ENCODE measurements at places on chromosomes 7 and 10. TPM values are rescaled to one million over a fixed set of nuclear protein-coding genes. Genes with fewer than 3 reads are reported as not detected.

CNNM1 gene
- 0.05 TPM for total RNA-seq

TDRD1 gene
- 0.09 TPM for total RNA-seq

DNA sequence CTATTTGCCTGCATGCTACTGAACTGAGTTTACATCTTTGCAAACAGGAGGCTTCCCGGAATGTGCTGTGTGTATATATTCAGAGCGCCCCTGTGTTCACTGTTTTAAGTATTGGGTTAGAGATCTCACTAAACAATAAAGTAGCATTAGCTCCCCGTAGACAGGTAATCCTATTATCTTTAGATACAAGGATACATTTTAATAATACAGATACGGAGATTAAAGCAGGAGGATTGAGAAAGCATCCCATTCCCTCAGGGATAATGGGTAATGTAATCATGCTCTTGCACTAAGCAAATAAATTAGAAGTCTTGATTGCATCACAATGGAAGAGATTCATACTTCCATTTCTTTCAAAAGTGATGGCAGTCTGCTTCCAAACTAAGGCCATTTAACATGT, 809.0 kb downstream of the NRG3 start:
- no peak for DNase-seq

CFAP58 gene
- total RNA-seq: 0.08 TPM

PDIA4 gene
- 502 TPM for total RNA-seq

MRPS17 gene
- total RNA-seq: 10.6 TPM

CALU gene
- 41.1 TPM for total RNA-seq
